Gastroesophageal sphincter (tissue), 4 donors: ENCODE measurements at places on chromosomes 3 and 15. TPM values are rescaled to one million over a fixed set of nuclear protein-coding genes. Genes with fewer than 3 reads are reported as not detected.

Gene GNB5
- total RNA-seq: 57.3 TPM

Gene C3orf22
- total RNA-seq: not detected

Gene ATP13A5
- not detected for total RNA-seq

Gene ARPIN
- total RNA-seq: 20.9 TPM

Gene CHRM5
- total RNA-seq: not detected
